ENCODE measurements at places on chromosomes 11 and 22.

DNA sequence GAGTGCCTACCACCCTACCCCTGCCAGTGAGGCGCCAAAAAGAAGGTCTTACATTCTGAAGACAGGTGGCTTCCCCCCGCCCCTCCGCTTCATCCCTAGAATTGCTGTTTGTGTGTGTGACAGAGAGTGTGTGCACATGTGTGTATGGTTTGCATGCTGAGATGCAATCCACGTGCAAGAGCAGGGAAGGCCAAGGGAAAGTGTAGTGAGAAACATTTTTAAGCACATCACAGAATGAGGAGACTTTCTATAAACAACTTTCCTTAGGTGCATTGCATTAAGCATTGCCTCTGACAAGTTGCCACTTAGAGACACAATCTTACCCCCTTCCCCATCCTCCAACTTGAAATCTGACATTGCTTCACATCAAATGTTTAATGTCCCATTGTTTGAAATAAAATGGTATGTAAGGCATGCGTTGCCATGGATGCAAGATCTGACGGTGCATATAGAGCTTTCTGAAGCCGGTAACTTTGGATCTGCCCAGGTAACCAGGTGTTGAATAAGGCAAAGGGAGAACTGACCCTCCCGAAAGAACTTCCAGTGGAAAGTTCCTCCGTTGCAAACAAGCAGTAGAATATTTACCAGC lies 21.4 kb downstream of the FJX1 start:
- DNase-seq: no peak

DNA sequence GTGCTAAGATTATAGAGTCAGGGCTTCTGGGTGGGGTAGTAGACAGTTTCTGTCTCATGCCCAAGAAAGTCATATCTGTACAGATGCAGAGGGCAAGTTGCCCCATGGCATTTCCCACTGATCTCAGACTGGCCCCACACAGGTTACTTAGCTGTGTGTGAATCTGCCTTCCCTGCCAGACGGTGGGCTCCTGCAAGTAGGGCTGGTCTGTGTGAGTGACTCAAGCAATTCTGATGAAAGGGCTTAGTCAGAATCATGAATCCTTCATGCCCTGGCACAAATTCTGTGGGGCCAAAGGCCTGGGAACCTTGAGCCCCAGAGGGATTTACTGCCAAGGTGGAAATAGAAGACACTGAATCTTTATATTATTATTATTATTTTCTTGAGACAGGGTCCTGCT lies 30.4 kb downstream of the USH1C start:
- no peak for DNase-seq

DNA sequence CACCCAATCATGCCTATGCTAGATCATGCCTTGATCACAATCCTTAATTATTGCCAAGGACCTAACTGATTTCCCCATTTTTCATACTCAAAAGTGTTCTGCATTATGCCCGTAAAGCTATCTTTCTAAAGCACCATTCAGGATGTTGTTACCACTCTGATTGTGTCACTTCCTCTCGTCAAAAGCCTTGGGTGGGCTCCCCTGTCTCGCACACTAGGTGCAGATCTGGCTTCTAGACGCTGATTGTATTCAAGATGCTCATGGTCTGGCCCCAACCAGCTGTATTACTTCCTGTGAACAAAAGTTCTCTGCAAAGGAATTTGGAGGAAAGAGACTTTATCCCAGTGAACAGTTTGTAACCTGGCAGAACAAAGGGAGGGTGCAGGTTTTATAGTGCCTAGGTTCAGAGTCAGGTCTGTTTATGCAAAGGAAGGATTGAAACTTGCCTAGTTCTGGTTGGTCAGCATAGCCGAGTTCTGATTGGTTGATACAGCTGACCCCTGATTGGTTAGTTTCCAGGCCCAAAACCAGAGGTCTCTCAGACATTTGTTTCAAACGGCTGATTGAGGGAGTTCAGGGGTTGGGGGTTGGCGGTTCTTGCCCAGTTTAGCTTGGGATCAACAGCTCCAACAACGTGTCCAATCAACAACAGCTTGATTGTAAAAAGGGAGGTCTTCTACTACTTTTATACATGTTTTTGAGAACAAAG lies 25.4 kb downstream of the ATG13 start:
- no peak for DNase-seq

GRCh38 chr11:13210424-13210823 lies 67.2 kb upstream of the BMAL1 start:
- peak; percentile 71 for DNase-seq

DNA sequence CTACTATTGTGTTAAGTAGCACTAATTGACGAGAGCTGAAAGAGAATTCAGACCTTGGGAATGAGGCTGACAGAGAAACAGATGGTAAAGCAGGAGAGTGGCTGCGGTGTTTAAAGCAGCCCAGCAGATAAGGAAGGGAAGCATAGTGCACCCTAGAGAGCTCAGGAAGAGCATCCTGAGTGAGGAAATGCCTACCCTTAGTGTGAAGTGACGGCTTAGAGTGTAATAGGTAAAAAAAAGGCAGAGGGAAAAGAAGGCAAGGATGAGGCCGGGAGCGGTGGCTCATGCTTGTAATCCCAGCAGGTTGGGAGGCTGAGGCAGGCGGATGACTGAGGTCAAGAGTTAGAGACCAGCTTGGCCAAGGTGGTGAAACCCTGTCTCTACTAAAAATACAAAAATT lies 22.4 kb upstream of the ETS1 start:
- DNase-seq: no peak

Measured in kidney glomerular epithelial cell (primary cell).